WTC11 (cell line): ENCODE measurements at places on chromosomes 12 and 14.

DNA sequence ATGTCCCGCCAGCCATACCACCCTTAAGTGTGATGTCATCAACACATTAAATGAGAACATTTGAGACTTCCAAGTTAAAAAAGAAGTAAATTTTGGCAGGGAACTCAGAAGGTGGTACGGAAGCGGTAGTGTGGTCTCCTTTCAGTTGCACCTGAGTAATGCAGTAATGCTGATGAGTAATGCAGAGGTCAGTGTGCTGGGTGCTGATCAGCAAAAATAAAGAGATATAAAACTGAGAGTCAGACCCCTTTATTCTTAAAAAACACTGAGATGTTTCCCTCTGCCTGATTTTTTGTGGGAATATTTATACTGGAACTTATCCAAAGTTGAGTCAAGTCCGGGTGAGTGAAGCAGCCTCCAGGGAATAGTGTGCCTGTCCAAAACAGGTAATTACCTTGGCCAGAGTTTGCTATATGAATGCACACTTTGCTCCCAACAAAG is 370.6 kb upstream of the PRICKLE1 start:
- no peak for DNase-seq

DNA sequence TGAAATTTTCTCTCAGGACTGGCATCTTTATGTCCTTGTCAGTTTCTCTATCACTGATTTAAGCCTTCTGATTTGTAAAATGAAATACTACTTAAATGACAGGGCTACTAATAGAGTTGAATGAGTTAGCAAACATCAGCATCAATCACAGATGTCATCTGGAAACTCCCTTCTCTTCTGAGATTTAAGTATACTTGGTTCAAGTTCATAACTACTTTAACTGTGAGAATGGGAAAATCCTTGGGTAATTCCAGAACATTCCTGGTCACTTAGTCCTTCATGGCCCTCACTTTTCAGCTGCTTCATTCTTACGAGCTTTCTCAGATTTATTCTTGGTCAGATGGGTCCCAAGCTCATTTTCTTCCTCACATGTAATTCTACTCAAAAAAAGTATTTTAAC is 1655.3 kb upstream of the FLRT2 start:
- DNase-seq = no peak

DNA sequence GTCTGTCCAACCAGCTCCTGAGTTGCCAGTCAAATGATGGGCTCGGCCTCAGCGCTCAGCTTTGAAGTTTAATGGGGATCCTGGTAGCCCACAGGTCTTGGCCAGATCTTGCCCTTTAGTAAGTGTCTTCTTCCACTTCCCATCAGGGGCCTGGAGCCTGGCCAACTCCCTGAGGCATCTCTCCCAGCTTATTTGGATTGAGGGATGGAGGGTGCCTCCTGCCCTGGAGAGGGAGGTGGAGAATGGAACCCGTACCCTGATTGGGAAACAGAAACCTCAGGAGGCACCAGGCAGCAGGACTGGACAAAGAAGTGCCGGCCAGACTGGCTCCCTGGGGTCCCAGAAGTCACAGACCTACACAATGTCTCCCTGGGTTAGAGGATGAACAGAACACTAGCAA is 40.5 kb upstream of the LTBP2 start:
- DNase-seq = no peak

DNA sequence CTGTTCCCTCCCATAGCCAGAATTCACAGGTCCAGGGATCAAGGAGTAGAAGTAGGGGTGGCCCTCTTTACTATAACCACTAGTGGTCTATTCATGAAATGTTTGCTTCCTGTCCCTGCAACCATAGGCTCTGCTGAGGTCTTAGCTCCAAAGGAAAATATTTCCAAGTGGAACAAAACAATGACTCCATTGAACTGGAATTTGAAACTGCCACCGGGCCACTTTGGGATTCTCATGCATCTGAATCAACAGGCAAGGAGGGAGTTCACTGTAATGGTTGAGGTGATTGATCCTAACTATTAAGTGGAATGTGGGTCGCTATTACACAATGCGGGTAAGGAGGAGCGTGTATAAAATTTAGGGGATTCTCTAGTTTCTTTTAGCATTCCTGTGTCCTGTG is 197.0 kb downstream of the ETNK1 start:
- DNase-seq = no peak

DNA sequence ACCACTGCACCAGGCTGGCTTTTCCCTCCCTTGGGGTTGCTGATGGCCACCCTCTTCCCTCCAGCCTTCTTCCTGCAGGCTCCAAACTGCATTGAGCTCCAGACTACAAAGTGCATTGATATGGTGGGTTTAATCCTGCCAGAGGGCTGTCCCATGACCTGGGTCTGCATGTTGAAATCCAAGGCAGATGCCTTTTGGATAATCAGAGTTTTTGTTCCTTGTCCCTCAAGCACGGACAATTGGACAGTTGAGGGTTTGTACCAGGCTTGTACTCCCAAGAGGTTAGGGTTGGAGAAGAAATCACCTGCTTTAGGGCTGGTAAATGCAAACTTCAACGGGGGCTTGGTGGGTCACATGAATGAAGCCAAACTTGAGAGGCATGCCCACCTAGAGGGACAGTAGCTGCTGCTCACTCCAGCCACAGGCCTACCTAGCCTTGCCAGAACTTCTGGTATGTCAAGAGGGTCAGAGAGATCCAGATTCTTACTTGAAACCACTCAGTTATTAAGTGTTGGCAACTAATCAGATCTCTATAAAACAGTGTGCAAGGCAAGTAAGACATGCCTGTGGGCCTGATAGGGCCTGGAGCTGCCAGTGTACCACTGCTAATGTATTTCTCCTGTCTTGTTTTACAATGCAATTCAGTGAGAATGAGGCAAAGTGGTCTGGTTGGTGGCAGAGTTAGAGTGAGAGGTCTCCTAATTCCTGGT is 21.7 kb upstream of the KRT83 start:
- no peak for DNase-seq

DNA sequence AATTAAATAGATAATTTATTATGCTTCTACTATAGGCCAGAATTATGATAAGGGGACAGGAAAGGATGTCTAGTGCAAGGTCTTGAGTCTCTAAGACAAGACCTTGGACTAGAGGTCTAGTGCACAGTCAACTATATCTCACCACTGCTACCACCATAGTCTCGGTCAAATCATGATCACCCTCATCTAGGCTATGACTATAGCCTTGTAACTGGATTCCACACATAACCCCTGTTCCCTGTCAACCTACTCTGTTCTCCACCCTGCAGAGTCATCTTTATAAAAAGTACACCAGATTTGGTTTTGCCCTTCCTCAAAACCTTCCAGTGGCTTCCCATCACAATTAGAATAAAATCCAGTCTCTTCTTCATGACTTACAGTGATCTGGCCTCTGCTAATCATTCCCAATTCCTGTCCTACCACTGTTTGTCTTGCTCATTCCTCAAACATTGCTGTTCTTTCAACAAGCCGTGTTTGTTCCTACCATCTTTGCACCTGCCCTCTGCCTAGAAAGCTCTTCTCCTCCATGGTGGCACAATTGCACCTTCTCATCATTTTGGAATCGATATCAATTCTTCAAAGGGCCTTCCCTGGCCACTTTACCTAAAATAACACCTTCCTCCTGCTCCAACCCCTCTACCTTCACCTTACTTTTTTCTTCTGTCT is 169.4 kb downstream of the FOXN3 start:
- DNase-seq = no peak

DNA sequence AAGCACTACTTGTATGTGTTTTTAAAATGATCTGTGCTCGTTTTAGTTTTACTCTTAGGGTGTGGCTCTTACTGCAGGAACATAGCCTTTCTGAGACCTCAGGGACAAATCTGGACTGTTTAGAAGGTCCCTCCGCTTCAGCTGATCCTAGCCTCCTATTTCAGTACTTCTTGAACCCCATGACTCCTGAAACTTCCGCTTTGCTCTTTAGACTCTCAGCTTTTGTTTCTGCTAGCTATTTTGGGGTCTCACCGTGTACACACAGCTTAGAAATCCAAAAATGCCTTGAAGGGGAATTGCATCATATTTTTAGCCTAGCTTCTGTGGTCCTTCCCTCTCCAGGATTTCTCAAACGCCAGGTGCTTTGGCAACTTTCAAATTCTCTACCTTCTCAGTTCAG is 8.3 kb downstream of the OR11G2 start:
- DNase-seq = no peak

- no peak for DNase-seq
Observed at GRCh38 chr12:82964446-82964845, 277.7 kb downstream of the TMTC2 start.
